Spleen (tissue), 13 donors: ENCODE measurements at places on chromosomes 6 and 20. TPM values are rescaled to one million over a fixed set of nuclear protein-coding genes. Genes with fewer than 3 reads are reported as not detected.

GRCh38 chr20:34987288-34988190, 31.9 kb downstream of the MYH7B start:
- no peak for DNase-seq

Gene RAE1
- 33.6 TPM for total RNA-seq

DNA sequence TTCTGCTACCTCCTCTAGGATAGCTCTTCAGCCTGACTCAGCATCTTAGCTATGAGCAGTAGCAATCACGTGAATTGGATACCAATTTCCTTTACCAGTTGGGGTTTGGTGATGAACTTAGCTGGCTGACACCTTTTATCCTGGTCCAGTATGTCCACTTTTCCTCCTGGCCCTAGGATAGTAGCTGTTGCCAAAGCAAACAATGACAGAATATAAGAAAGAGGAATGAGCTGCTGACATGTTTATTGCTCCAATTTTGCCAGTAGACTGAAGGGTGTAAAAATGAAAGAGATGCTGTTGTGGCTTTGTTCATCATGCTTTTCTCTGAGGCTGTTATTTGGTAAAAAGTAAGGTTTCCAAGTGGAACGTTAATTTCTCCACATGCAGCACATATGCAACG, 168.3 kb upstream of the JAG1 start:
- no peak for DNase-seq

- DNase-seq = peak; percentile 38
Observed at GRCh38 chr6:157244175-157244574, 79.1 kb downstream of the TMEM242 start.

- no peak for DNase-seq
Observed at GRCh38 chr6:104573350-104573749, 286.4 kb downstream of the HACE1 start.

Gene ENTPD6
- total RNA-seq = 46.8 TPM
